ENCODE measurements at places on chromosomes 2 and 18.

DNA sequence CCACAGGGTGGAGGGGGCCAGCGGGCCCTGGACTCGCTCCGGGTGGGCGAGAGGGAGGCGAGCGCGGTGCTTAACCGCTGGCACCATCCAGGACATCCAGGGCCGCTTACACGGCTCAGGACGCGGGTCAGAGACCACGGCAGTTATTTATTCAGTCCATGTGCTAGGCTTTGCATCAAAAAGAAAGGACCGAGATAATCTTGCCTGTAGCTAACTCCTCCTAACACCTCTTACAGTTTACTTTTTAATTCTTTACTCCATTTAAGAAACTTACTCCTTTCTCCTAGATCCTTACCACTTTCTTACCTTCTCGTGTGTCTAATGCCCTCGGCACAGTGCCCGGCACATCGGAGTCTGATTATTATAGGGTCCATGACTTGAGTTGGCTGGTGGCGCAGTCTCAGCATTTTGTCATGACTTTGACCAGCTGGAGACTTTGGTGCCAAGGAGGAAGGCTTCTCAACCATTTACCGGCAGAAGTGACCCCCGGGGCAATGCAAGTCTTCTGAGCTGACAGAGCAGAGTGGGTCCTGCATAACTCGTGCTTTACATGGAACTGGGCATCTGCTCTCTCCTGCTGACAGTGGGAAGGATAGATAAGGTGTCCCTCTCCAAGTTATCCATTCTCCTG, 503 bp downstream of the ANXA4 start:
- DNase-seq: no peak

DNA sequence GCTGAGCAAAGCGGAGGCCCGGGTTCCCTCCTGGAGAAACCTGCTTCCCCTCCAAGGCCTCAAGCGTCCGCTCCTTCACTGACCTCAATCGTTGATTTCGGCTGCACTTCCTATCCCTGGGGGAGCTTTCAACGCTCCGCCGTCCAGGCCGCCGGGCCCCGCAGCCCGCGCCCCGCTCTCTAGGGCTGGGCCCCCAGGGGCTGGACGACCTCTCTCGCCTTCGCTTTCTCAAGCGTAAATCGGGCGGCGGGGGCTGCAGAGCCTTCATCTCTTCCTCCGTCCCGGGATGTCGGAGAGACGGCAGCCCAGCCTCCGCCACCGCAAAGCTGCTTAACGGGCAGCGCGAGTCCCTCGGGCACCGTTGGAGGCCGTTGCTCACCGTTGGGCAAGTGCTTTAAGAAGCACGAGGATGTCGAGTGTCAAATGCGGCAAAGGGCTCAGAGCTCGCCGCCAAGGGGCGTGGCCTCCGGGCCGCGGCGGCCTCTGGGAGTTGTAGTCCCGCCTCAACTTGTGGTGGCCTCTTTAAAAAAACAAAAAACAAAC, 8.5 kb downstream of the HES6 start:
- peak; percentile 82 for DNase-seq

- DNase-seq: no peak
Measured at GRCh38 chr2:101728865-101729264, 31.4 kb downstream of the MAP4K4 start.

- DNase-seq: no peak
Measured at GRCh38 chr2:144358979-144359541, 160.9 kb downstream of the ZEB2 start.

- DNase-seq: no peak
Measured at GRCh38 chr2:44459739-44460138, 98.0 kb downstream of the CAMKMT start.

DNA sequence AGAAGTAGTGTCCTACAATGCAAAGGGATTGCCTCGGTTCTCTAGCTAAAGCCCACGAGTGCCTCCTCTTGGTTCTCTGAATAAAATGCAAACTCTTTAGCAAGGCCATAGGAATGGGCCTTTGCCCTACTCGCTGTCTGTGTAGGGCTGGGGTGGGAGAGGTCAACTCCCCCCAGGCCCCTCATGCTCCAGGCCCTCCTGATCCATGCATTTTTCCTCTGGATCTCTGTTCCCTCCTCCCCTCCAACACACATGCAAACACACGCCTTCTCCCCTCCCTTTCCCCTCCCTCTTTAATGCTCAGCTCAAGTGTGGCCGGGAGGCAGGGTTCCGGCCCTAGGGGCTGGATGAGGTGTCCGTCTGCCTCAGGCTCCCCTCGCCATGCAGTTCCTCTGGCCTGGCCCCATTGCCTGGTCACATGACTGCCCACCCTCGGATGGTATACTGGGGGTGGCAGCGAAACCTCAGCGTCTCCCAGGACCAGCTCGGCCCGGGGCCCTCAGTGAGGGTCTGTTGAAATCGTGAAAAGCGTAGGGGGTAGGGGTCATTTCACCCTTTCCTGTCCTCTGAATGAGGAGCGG, 14.9 kb upstream of the KLF11 start:
- DNase-seq: no peak

DNA sequence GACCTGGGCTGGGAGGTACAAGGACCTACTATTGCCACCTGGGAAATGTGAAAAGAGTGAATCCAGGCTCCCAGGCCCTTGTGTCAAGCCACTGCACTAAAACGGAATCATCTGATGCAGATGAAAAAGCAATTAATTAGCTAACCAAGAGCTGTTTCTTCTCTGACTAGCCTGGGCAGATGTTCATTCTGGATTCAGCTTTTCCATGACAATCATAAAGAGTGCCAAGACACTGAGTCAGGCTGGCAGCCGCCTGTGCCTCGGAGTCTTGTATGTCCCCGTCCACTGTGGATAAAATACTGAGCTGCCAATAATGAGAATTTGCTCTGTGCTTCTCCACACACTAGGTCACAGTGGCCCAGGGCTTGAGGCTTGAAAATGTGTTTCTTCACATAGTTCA, 21.7 kb upstream of the LCLAT1 start:
- no peak for DNase-seq

DNA sequence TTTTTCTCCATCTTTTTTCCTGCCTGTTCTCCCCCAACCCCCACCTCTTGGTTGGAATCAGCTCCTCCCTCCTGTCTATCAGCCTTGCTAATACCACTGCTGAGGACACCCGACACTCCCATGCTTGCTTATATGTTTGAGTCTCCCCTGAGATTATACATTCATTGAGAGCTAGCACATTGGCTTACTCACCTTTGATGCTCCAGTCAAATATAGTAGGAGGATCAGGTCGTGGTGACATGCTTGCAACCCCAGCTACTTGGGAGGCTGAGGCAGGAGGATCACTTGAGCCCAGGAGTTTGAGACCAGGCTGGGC, 91.5 kb upstream of the CCBE1 start:
- DNase-seq: no peak

DNA sequence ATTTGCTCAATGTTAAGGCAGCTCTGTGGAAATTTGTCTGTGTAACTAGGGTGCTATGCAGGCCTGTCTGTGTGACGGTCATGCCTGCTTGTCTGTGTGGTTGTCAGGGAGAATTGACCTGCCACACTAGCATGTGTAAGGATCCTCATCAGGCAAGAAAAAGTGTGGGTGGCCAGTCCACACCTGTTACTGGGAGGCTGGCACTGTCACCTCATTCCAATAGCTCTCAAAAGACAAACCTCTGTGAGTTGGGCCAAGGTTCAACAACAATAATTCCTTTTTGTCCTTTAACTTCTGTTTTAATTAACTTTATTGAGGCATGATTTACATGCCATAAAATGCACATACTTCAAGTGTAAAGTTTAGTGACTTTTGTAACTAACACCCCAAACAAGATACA, 4.2 kb upstream of the MARCO start:
- DNase-seq: no peak

DNA sequence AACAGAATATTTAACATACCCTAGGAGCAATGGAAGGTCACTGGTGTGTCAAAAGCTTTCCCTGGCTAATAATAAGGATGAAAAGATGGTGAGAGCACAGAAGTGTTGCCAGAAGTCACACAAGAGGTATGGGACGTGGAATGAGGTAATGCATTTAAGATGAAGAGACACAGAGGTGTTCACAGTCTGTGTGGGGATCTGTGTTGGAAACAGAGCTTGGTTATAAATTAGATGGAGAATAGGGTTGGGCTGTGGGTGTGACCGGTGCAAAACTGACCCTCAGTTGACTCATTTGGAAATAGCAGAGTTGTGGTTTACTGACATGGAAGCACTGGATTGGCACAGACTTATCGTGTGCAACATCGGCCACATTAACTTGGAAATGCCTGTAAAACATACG, 372.5 kb downstream of the SATB2 start:
- no peak for DNase-seq

GRCh38 chr2:193542762-193543161, 1348.0 kb upstream of the TMEFF2 start:
- DNase-seq: no peak

- no peak for DNase-seq
Measured at GRCh38 chr2:52429740-52430139, 1337.9 kb upstream of the CHAC2 start.

DNA sequence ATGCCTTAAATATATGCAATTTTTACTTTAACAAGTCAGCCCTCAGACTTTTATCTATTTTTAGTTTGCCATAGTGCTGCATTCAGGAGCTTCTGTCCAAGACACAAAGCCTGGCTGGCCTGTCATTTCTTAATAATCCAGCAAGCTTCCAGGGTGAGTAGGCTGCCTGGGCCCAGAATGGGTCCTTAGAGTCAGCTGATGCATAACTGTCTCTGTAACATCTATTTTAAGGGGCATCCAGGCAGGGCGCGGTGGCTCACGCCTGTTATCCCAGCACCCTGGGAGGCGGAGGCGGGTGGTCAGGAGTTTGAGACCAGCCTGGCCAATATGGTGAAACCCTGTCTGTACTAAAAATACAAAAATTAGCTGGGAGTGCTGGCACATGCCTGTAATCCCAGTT, 11.8 kb upstream of the GNLY start:
- no peak for DNase-seq

DNA sequence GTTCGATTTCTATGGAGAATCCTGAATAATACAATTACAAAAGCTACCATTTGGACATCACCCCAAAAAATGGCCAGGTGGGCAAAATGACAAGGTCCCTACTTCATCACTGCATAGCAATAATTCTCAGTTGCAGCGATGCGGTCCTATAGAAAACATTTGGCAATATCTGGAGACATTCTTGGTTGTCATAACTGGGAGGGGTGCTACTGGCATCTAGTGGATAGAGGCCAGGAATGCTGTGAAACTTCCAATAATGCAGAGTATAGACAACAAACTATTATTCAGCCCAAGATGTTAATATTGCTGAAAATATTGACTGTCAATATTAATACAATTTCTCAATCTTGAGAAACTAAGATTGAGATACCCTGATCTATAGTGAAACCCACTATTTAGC, 637.8 kb upstream of the PKDCC start:
- no peak for DNase-seq

DNA sequence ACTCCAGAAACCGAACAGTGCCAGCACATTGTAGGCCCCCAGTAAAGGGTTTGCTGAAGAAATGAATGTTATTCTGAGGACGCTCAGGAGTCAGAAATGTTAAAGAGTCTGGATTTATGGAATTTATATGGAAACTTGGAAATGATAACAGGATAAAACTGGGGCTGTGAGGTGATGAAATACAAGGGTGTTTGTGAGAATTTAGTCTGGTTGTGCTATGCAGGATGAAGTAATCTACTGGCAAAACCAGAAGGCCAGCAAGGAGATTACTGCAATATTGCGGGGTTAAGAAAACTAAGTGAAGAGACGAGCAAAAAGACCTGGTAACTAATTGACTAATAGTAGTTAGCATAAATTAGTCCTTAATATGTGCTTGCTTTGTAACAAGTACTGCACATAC, 467.8 kb downstream of the ZEB2 start:
- DNase-seq: no peak

GRCh38 chr2:194867328-194867727, 789.7 kb upstream of the SLC39A10 start:
- DNase-seq: no peak

GRCh38 chr2:218849721-218850120, 9.9 kb upstream of the WNT6 start:
- DNase-seq: no peak

GRCh38 chr2:47564129-47564528, 161.2 kb downstream of the MSH2 start:
- no peak for DNase-seq

DNA sequence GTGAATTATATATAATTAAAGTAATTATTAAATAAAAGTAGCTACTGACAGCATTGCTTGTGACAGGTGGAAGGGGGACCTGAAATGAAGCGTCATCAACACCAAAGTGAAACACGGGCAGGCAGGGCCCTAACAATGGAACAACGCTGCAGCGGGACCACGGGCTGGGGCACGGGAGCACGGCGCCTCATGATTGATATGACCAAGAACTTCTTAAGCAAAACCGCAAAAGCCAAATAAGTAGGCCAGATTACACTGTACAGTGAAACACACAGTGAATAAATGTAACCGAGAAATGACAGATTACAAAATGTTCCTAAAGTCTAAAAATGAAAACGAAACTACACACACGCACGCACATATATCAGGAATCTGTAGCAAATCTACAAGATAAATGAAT, 81.4 kb downstream of the SNTG2 start:
- peak; percentile 15 for DNase-seq

GRCh38 chr2:158359846-158360245, 96.7 kb downstream of the CCDC148 start:
- DNase-seq: no peak

GRCh38 chr2:10909050-10909995, 2.4 kb upstream of the KCNF1 start:
- DNase-seq: no peak

DNA sequence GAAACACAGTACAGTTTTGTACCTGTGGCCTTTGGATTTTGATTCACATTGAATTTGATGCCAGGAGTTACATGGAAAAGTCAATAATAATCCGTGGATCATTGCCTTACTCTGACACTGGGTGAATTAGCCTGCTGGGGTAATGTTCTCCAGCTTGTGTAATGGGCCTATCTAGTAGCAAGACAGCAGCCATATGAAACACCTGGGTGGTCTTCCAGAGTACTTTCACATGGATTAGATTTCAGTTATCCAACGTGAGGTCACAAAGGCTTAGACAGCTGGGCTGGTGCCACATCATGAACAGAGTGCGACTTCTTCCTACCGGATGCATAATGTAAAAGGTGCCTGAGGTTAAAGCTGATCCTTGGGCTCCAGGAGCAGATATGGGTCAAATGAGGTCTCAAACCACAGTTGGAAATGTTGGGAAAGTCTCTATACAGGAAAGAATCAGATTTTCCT, 486.8 kb downstream of the PARD3B start:
- DNase-seq: no peak

DNA sequence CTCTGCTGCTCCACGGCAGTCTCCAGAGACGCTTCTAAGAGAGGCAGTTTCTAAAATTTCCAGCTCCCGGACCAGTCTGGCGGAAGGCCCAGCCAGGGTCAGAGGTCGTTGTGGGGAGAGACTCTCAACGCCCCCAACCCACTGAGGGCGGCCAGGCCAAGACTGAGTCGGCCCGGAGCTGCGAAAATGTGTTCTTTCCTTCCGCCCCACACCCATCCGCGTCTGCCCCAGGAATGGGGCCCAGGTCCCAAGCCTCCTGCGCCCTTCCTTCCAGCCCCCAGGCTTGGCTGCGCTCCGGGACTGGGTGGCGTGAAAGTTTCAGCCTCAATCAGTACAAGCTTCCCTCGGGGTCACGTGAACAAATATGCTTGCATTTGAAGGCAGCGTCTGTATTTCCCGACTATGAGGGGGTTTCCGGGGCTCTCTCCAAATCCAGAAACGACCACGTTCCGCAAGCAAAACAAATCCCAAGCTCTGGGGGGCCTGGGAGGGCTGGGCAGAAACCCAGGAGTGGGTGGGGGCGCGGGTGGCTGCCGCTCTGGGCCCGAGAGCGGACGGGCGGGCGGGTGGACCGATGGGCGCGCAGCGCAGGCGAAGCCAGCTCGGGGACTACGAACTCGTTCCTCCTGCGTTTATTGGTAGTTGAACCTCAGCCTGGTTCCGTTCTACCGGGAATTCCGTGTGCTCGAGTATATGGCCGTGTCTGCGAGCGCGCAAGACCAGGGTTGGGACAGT, 3.3 kb downstream of the HOXD3 start:
- DNase-seq: no peak

All from CD4-positive, alpha-beta T cell treated with Interleukin-17A for 1 hour (primary cell).